ENCODE measurements at places on chromosomes 1 and 21. TPM values are rescaled to one million over a fixed set of nuclear protein-coding genes. Genes with fewer than 3 reads are reported as not detected.

DNA sequence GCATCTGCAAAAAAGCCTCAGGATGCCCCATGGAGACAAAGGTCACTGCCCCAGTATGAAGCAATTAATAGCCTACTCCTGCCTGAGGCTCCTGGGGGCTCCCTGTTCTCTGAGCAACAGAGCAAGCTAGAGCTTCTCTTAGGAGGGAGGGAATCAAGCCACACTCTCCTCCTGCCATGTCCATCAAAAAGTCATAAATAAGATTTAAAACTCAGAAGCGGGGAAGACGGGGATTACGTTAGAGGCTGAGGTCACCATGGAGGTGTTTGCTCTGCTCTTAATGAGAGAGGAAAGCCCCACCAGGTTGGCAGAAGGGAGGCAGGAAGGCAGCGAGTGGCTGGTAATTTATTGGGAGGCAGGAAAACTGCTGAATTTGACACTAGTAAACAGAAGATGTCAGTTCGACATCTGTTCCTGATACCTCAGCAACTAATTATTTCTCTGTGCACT lies 98.4 kb upstream of the TNR start:
- no peaks in the 10 kb centered on the region for H3K27me3 ChIP-seq
- no peak for DNase-seq
- no peak overlapping the region for H3K4me3 ChIP-seq

DNA sequence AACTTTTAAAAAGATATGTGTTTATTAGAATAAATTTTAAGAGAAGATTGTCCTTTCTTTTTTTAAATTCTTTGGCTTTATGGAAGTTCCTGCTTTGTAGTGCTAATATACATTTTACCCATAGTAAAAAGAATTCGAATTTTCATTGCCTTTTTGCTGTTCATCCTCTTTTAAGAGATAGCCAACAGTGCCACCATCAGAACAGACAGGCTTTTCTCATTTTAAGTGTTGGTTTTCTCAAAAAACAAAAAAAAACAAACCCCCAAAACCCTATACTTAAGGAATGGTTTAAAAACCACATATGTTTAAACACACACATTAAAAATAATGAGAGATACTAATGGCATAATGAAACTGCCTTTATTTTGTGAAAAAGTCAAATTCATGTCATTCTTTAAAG lies 118.8 kb downstream of the NEK7 start:
- no peak overlapping the region for H3K27ac ChIP-seq
- no peaks in the 10 kb centered on the region for H3K27me3 ChIP-seq
- no peaks in the 10 kb centered on the region for H3K36me3 ChIP-seq
- H3K4me3 ChIP-seq, result no peak overlapping the region
- H3K4me1 ChIP-seq, result peaks cover 30% of the 10 kb centered on the region

DNA sequence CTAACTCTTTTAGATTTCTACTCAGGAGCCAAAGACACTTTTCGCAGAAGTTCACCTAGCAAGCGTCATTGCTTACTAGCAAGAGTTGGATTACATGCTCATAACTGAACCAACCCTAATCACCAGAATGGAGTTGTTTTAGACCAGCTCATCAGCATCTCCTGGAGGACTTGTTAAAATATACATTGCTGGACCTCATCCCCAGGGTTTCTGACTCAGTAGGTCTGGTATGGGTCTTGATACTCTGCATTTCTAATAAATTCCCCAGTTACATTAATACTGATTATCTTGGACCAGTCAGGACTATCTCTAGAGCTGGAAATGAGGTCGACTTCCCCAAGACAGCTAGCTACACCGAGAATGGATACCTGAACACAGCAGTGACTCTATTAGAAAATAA lies 9.7 kb upstream of the PRDX6 start:
- H3K27ac ChIP-seq, result no peak overlapping the region
- no peaks in the 10 kb centered on the region for H3K27me3 ChIP-seq
- DNase-seq, result no peak

DNA sequence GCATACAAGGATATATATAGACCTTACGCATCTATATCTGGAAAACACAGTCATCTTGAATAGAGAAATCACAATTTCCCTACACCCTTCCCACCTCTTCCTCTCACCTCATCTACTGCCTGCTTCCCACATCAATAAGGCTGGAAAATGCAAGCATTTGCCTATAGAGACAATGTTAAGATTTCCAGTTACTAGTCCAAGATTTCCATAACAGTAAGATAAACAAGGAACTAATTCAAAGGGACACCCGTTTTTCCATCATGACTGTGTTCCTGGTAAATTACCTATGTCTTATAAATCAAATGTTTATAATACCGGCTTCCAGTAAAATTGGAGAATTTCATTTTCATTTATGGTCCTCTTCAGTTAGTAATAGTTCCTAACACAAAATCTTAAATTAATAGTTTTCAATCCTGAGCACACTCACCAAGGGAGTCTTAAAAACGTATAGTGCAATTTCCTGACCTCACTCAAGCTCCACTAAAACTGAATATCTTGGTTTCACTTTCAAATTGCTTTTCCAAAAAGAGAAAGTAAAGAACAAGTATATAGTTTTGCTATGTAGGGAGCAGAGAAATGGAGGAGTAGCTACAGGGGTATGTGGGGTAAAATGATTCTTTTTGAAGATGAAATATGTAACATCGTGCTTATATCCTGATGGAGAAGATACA lies 398.7 kb downstream of the PLPP3 start:
- no peaks in the 10 kb centered on the region for H3K27me3 ChIP-seq
- H3K4me1 ChIP-seq, result peaks cover 9% of the 10 kb centered on the region
- H3K4me3 ChIP-seq, result no peak overlapping the region
- H3K27ac ChIP-seq, result no peak overlapping the region
- DNase-seq, result no peak

GRCh38 chr1:47521034-47521881 lies 83.4 kb downstream of the FOXD2 start:
- H3K36me3 ChIP-seq, result no peaks in the 10 kb centered on the region
- no peak overlapping the region for H3K27ac ChIP-seq
- H3K27me3 ChIP-seq, result no peaks in the 10 kb centered on the region
- DNase-seq, result no peak
- no peak overlapping the region for H3K4me3 ChIP-seq

GRCh38 chr1:20726932-20727745 lies 5.4 kb downstream of the SH2D5 start:
- no peak overlapping the region for H3K27ac ChIP-seq
- H3K4me3 ChIP-seq, result no peak overlapping the region
- peaks cover 25% of the 10 kb centered on the region for H3K27me3 ChIP-seq
- H3K4me1 ChIP-seq, result no peaks in the 10 kb centered on the region

DNA sequence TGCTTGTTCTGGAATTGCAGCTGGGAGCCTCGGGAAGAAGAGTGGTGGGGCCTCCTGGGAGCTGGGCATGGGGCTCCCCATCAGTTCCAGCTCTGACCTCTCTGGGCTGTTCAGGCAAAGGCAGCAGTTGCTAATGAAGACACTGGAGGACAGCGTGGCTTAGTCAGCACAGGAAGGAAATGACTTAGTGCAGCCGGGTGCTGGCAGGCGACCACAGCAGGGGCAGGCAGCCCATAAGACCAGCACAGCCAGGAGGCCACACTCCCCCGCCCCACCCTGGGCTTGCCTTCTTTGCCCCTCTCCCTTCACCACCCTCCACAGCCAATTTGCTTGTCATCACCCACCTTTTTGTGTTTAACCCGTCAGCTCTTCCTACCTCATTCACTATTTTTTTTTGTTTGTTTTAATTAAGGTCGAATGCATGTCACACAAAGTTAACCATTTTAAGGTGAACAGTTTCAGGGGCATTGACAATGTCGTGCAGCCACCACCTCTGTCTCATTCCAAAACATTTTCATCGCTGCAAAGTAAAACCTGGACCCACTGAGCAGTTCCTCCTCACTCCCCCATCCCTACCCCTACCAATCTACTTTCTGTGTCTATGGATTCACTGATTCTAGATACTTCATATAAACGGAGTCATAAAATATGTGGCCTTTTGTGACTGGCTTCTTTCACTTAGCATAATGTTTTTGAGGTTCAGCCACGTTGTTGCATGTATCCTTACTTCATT lies 10.9 kb downstream of the OLIG2 start:
- no peaks in the 10 kb centered on the region for H3K36me3 ChIP-seq
- H3K27ac ChIP-seq, result no peak overlapping the region
- no peak for DNase-seq
- H3K4me1 ChIP-seq, result no peaks in the 10 kb centered on the region

DNA sequence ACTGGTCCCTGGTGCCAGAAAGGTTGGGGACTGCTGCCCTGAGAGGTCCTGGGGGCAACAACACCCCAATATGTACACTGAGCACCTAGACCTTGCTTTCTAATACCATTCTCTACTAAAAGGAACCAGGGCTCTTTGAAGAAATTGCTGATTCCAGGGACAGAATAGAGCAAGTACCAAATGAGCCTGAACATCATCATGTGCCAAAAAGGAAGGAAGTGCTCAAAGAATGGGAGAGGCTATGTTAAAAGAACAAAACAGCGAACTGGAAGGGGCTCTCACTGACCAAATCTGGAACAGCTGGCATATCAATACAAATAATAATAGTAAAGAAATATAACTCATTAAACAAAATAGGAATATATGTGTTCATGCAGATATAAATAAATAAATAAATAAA lies 50.8 kb downstream of the PIK3R3 start:
- DNase-seq, result no peak
- H3K4me3 ChIP-seq, result no peak overlapping the region
- H3K36me3 ChIP-seq, result no peaks in the 10 kb centered on the region
- no peaks in the 10 kb centered on the region for H3K4me1 ChIP-seq

GRCh38 chr21:24369746-24370145 lies 1237.5 kb downstream of the MRPL39 start:
- no peaks in the 10 kb centered on the region for H3K4me1 ChIP-seq
- H3K27me3 ChIP-seq, result no peaks in the 10 kb centered on the region
- no peak overlapping the region for H3K27ac ChIP-seq
- DNase-seq, result no peak
- no peaks in the 10 kb centered on the region for H3K36me3 ChIP-seq
- no peak overlapping the region for H3K4me3 ChIP-seq

DNA sequence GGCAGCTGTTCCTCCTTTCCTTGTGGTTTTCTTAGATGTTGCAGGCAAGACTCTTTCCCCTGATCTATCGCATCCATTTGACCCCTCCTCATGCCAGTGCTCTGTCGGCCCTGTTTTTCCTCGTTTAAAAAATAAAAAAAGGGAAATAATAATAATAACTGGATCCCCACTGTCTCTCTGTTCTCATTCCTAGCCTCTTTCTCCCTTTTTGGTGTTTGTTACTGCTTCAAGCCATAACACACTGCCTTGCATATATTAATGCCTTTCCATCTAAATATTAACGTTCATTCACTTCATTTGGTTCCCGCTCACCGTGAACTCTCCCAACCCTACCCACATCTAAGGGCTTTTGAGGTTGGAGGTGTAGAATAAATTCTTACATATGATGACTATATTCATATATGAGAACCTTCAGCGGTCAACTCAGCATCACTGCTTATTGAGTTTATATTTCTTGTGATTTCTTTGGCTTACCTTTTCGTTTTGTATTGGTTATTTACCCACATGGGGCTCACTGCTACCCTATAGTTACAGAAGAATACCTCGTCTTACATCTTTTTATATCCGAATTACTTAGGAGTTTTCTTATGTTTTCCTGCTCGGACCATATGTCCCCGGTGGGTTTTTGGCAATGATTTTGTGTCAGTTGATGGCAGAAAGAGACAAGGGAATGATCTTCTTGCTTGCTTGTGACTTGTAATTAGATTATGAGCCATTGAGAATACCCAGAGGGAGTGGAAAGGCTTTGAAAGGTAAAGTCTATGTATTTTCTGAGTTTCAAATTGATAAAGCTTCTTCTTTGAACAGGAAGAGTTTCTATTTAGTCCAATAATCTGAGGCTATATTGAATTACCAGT lies 805 bp downstream of the ATG4C start:
- no peaks in the 10 kb centered on the region for H3K36me3 ChIP-seq
- H3K4me3 ChIP-seq, result peak overlapping the region; percentile 68
- H3K27me3 ChIP-seq, result no peaks in the 10 kb centered on the region
- H3K4me1 ChIP-seq, result peaks cover 11% of the 10 kb centered on the region

DNA sequence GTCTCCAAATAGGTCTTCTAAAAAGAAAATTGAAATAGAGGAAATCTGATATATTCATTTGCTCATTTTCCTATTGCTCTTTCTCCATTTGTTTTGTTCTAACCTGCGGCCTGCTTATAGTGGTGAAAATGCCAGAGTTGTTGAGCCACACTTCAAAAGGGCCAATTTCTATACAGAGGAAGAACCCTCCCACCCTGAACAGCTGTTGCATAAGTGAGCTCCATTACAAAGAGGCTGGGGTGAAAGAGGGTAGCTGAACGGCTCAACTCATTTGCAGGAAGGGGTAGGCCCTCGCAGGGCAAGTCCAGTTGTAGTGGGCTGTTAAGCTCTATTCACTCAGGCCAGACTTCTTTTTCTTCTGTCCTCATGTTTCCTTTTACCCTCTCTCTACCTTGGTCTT lies 8.8 kb downstream of the ADCY10 start:
- DNase-seq, result no peak
- H3K27me3 ChIP-seq, result no peaks in the 10 kb centered on the region
- no peaks in the 10 kb centered on the region for H3K36me3 ChIP-seq
- no peaks in the 10 kb centered on the region for H3K4me1 ChIP-seq
- peak overlapping the region; percentile 15 for H3K27ac ChIP-seq
- no peak overlapping the region for H3K4me3 ChIP-seq

GRCh38 chr1:215992620-215993019 lies 425.5 kb downstream of the KCTD3 start:
- H3K36me3 ChIP-seq, result no peaks in the 10 kb centered on the region
- DNase-seq, result peak; percentile 10
- H3K4me3 ChIP-seq, result no peak overlapping the region
- H3K27ac ChIP-seq, result no peak overlapping the region

- H3K27me3 ChIP-seq, result no peaks in the 10 kb centered on the region
- H3K36me3 ChIP-seq, result peaks cover 6% of the 10 kb centered on the region
- H3K4me3 ChIP-seq, result no peak overlapping the region
- no peak for DNase-seq
- H3K4me1 ChIP-seq, result peaks cover 21% of the 10 kb centered on the region
Measured at GRCh38 chr1:221708987-221709386, 32.9 kb downstream of the DUSP10 start.

DNA sequence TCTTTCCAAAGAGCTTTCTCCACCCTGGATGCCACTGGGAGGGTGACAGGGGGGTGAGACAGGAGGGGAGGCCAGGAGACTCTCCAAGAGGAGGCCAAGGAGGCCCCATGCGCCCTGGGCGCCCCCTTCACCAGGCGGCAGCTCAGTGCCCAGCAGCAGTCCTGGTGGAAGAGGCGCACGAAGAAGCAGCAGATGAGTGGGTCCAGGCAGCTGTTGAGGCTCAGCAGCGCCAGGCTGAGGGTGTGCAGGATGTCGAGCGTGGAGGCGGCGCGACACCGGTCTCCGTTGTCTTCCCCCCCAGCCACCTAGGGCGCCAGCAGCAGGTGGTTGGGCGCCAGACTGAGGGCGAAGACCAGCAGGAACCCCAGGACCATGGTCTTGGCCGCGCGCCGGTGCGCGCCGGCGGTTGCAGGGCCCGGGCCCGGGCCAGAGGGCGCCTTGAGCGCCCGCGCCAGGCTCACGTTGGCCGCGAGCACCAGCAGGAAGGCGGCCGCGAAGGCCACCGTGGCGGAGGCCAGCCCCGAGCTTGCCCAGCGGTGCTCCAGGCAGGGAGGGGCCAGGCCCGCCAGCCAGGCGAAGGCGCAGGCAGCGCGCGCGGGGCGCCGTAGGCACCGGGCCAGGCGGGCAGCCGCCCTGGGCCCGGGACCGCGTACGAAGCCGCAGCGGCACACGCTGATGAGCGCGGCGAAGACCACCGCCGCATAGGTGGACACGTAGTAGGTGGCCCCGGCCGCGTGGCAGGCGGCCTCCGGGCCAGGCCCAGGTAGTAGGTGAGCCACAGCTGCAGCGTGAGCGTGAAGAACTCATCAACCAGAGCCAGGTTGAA lies 8.6 kb downstream of the TMEM35B start:
- H3K27ac ChIP-seq, result no peak overlapping the region
- no peaks in the 10 kb centered on the region for H3K4me1 ChIP-seq
- no peak overlapping the region for H3K4me3 ChIP-seq
- no peaks in the 10 kb centered on the region for H3K36me3 ChIP-seq

RIMS3 gene
- polyA plus RNA-seq, result 29.1 TPM

S100A9 gene
- polyA plus RNA-seq, result 3.0 TPM

TTLL10 gene
- not detected for polyA plus RNA-seq

Measured in cardiac muscle cell (in vitro differentiated cells and primary cell).